ENCODE measurements at places on chromosomes 16 and 17.

- no peak for DNase-seq
Measured at GRCh38 chr16:81601601-81602255, 157.1 kb downstream of the CMIP start.

GRCh38 chr16:50195756-50196155, 42.6 kb downstream of the TENT4B start:
- no peak for DNase-seq

DNA sequence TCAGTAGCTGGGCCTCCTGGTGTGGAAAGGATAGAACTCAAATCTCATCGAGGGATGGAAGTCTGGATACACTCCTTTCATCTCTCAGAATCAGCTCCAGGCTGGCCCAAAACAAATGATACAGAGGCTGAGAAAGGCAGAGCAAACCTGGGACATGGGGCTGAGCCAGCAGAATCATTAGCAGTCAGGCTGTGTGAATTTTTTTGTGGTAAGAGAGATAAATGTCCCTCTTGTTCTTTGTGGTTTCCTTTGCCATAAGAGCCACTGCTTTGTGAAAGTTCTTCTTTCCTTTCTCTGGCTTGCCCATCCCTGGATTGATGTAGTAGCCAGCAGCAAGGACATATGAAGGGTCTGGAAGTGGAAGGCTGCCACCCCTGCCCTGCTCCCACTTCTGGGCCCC, 146.2 kb downstream of the CDH13 start:
- DNase-seq: no peak

GRCh38 chr17:67376737-67377487, at the start of gene PITPNC1:
PITPNC1 (plus strand) TSS chr17:67377281.
- DNase-seq: peak; percentile 91

- DNase-seq: no peak
Measured at GRCh38 chr16:85649411-85650134, 36.5 kb downstream of the GSE1 start.

Measured in CD4-positive, alpha-beta T cell treated with Interleukin-6 for 4 hours (primary cell).